ENCODE measurements at places on chromosomes 2 and 18.
A peak's percentile ranks its signal among the peaks of the same experiment; 100 is the strongest.

- DNase-seq, result no peak
These were observed 377.1 kb downstream of the TNS1 start for GRCh38 chr2:217625557-217626169.

- DNase-seq, result peak; percentile 71
These were observed 47.7 kb downstream of the OSBPL6 start for GRCh38 chr2:178241844-178242551.

DNA sequence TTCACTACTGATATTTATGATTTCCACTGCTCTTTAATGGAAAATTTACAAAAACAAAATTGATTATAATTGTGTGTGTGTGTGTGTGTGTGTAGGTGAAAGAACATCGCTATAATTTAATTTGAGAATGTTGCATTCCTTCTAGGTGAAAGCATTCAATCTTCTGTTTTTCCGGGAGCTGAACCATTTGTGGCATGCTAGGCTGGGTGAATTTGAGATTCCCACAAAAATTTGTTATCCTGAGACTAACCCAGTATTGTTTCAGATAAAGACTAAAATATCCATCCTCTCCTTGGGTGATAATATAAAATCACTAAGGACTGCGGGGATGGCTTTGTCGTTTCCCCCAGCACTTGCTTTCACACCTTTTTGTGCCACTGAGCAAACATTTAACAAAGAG is 911.2 kb upstream of the PIK3C3 start:
- no peak for DNase-seq

- DNase-seq, result no peak
These were observed 2.8 kb upstream of the SULT6B1 start for GRCh38 chr2:37191253-37191652.

GRCh38 chr18:12408247-12408869 is 629 bp downstream of the PRELID3A start:
- DNase-seq, result no peak

- no peak for DNase-seq
These were observed 155.9 kb upstream of the SPATS2L start for GRCh38 chr2:200150411-200151086.

DNA sequence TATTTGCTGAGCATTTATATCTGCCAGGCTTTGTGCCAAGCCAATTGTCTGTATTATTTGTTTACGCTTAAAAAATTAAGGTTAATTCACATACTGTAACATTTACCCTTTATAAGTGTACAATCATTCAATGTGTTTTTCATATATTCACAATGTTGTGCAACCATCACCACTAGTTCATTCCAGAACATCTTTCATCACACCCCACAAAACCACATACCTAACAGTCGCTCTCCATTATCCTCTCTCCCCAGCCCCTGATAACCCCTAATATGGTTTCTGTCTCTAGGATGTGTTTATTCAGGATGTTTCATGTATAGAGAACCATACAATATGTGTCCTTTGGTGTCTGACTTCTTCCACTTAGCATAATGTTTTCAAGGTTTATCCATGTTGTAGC is 234.1 kb downstream of the INSIG2 start:
- DNase-seq, result no peak

DNA sequence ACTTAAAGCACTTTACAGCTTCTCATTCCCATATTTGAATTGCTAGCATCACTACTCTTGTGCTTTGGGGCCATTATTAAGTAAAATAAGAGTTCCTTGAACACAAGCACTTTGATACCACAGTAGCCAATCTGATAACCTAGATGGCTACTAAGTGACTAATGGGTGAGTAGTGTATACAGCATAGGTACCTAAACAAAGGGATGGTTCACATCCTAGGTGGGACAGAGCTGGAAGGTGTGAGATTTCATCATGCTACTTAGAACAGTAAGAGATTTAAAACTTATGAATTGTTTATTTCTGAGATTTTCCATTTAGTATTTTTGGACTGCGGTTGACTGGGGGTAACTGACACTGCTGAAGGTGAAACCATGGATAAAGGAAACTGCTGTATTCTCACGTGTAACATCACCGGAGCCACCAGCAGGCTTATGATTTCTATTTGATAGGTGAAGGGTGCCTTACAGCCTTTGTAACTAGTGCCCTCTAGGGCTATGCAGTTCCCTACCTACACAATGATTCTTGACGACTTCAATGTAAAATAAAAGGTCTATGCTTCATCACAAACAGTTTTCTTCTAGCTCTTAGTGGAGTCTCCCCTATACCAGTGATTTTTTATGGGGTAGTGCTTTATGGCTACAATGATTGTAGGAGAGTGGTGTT is 22.1 kb upstream of the CRIM1 start:
- DNase-seq, result no peak

- no peak for DNase-seq
These were observed 33.1 kb upstream of the SNORC start for GRCh38 chr2:232836934-232837333.

DNA sequence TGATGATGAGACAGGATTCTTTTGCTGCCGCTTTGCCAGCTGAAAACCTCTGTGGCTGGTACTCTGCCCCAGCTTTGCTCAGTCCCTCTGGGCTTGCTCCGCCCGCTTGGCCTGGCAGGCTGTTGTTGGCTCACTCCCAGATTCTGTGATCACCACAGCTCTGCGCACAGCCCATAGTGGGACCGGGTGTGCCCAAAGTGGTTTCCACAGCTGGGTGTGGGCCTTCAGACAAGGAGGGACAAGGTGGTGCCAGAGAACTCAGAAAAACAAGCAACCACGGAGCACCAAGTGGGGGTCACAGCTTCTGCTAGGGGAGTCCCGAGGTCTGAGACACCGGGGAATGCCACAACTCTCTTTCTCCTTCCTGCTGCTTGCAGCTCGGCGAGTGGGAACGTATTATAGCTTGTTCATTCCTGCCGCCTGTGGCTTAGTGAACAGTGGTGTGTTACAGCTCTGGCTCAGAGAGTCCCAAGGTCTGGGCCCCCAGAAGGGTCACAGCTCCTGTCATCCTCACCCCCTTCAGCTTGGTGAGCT is 9.2 kb upstream of the KYNU start:
- DNase-seq, result no peak

DNA sequence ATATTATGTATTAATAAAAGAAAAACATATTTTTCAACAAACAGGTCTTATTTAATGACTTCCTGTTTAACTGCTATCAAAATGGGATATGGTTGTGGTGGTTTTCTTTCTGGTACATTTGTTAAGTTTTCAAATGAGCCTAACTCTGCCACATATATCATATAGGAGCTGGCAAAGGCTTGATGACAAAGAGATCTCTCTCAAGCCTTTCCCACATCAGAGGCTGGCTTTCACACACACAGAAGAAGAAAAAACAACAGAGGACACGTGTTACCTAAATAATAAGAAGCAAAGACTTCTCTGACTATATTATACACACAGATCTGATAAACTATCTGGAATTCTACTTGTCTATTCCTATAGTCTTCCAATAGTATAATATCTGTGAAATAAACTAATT is 46.1 kb downstream of the CFAP36 start:
- no peak for DNase-seq

- DNase-seq, result no peak
These were observed 386.5 kb downstream of the DLGAP1 start for GRCh38 chr18:4068552-4069158.

DNA sequence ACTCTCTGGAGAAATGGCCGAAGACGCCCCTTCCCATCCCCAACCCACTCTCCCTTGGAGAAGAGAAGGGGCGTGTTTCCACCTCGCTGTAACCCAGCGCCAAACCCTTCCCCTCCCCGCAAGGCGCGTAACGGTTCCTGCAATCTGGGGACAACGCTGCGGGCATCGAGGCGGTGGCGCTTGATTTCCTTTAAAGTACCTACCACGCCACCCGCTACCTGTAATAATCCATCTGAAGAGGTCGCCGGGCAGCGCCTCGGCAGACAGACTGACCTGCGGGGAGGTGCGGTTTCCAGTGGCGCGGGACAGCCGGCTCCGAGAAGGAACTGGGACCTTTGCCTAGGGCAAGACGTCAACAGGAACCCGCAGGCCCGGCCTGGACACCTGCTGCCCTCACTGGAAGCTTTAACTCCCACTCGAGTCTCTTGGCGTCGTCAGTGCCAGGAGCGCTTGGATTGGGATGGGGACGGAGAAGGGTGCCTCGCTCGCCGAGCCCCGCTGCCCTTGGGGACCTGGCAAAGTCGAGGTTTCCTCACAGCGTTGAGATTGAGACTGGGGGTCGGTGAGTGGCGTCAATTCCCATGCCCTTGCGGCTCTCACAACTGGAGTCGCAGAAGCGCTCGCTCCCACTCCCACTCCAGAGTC is at the start of gene CYP1B1:
CYP1B1 (minus strand) TSS at position 645 of the 645 bp plus-strand sequence. CDS start 763 bp downstream, outside the sequence.
- DNase-seq, result peak; percentile 64

GRCh38 chr18:23277399-23277798 is 142.1 kb downstream of the CABLES1 start:
- no peak for DNase-seq

GRCh38 chr2:64913357-64913869 is 75.8 kb upstream of the SLC1A4 start:
- DNase-seq, result peak; percentile 3

- no peak for DNase-seq
These were observed 31.0 kb upstream of the FMNL2 start for GRCh38 chr2:152303951-152304350.
